Activated CD8-positive, alpha-beta T cell treated with anti-CD3 and anti-CD28 coated beads, Interleukin-2, amount 10 ng/mL, durations not matched to agents 7 days and 5 days (primary cell): ENCODE measurements at places on chromosomes 13 and 19. TPM values are rescaled to one million over a fixed set of nuclear protein-coding genes. Genes with fewer than 3 reads are reported as not detected.

MCF2L gene
- total RNA-seq: 1.0 TPM

DNA sequence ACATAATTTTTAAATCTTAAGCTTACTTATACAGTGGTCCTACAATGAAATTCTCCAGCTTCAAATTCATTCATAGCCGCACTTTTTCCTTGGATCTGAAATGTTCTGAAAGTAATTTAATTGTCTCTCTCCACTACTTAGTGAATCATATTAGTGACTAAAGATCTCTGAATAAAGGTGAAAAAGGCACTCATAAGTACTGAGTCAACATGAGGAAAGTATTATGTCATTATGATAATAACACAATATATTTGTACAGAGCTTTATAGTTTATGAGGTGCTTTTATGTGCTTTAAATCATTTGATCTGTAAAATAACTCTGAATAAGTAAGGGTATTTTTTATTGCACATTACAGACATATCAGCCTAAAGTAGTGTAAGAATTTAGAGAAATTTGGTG lies 628.2 kb upstream of the SLITRK5 start:
- no peak for DNase-seq
- H3K4me3 ChIP-seq: no peak overlapping the region
- H3K4me1 ChIP-seq: no peaks in the 10 kb centered on the region
- H3K36me3 ChIP-seq: no peaks in the 10 kb centered on the region
- no peak overlapping the region for H3K27ac ChIP-seq

GRCh38 chr19:42174958-42175734 lies 42.3 kb downstream of the DEDD2 start:
- peaks cover 15% of the 10 kb centered on the region for H3K4me1 ChIP-seq
- peak overlapping the region; percentile 78 for H3K4me3 ChIP-seq
- H3K27me3 ChIP-seq: peaks cover 29% of the 10 kb centered on the region
- H3K36me3 ChIP-seq: no peaks in the 10 kb centered on the region
- no peak for DNase-seq

- no peak for DNase-seq
- H3K27me3 ChIP-seq: no peaks in the 10 kb centered on the region
- peaks cover 51% of the 10 kb centered on the region for H3K36me3 ChIP-seq
- no peak overlapping the region for H3K27ac ChIP-seq
Measured at GRCh38 chr19:52230685-52231084, 38.7 kb upstream of the ZNF766 start.

GRCh38 chr13:47656651-47657050 lies 344.4 kb downstream of the SUCLA2 start:
- H3K4me3 ChIP-seq: no peak overlapping the region
- no peak for DNase-seq
- no peak overlapping the region for H3K27ac ChIP-seq
- no peaks in the 10 kb centered on the region for H3K36me3 ChIP-seq

- H3K4me1 ChIP-seq: peaks cover 46% of the 10 kb centered on the region
- H3K36me3 ChIP-seq: peaks cover 37% of the 10 kb centered on the region
- H3K4me3 ChIP-seq: no peak overlapping the region
- H3K27me3 ChIP-seq: no peaks in the 10 kb centered on the region
- H3K27ac ChIP-seq: peak overlapping the region; percentile 61
- DNase-seq: no peak
Measured at GRCh38 chr19:10742476-10742875, 24.6 kb downstream of the DNM2 start.

GRCh38 chr13:33232883-33233282 lies 52.7 kb downstream of the STARD13 start:
- no peak for DNase-seq
- H3K4me3 ChIP-seq: no peak overlapping the region
- peaks cover 3% of the 10 kb centered on the region for H3K27me3 ChIP-seq

DNA sequence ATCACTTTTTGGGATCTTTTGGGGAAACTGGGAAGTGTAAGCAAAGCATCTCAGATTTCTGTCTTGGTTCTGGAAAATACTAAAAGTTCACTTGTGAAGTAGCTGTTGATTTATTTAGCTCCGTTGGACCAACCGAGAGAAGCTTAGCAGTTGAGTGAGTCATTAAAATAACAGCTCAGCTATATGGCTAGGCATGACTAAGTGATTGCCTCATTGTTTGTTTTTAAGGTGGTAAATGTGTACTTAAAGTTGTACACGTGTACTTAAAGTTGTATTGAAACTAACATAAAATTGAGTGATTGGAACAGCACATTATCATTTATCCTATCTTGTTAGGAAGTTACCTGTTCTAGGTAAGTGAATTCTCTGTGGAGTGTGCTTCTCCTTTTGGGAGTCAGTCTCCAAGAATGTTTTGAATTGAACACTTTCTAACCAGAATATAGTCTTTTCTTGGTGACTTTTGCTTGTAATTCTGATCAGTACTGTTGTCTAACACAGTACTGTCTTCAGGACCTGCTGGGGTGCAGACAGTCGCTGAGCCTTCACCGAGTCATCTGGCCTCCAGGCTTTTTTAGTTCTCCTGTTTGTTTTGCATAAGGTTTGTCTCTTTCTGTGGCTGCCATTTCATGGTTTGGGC lies 2.9 kb upstream of the DCUN1D2 start:
- peaks cover 28% of the 10 kb centered on the region for H3K36me3 ChIP-seq
- peaks cover 53% of the 10 kb centered on the region for H3K4me1 ChIP-seq
- peak overlapping the region; percentile 6 for H3K4me3 ChIP-seq
- no peaks in the 10 kb centered on the region for H3K27me3 ChIP-seq
- DNase-seq: peak; percentile 19
- H3K27ac ChIP-seq: peak overlapping the region; percentile 39

DNA sequence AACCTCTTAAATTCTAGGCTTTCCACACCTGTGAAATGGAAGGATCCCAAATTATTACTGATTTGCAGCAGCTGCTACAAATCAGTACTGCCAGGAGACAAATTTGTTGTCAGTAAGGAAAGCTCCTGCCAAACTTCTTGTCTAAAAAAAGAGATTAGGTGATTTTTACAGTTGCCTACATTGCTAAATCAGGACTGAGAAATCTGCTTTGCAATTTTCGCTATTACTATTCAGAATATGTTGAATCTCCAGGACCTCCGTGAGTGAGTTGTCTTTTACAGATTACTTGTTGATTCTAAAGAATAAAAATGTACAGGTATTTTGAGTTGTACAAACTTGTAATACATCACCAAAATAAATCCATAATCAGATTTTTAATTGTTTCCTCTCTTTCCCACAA lies 1815.9 kb downstream of the PCDH9 start:
- H3K4me1 ChIP-seq: no peaks in the 10 kb centered on the region
- DNase-seq: no peak
- H3K4me3 ChIP-seq: no peak overlapping the region
- H3K27ac ChIP-seq: no peak overlapping the region
- H3K27me3 ChIP-seq: no peaks in the 10 kb centered on the region
- no peaks in the 10 kb centered on the region for H3K36me3 ChIP-seq
